Amniotic epithelial cell (primary cell): ENCODE measurements at places on chromosomes 1 and 21.

DNA sequence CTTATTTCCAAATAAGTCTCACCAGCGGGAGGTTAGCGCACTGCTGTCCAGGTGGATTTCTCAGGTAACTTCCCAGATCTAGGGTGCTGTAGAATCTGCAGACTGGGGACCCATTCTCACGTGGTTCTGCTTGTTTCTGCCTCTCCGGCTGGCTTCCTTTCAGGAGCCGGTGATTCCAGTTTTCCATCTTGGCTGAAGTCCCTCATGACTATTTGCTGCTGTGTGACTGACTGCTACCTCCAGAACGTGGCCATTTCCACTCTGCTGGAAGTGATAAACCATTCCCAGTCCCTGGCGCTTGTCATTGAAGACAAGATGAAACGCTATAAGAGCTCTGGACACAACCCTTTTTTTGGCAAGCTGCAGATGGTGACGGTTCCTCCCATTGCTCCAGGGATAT, 76.0 kb downstream of the DOP1B start:
- no peak for DNase-seq

- DNase-seq, result no peak
These were observed 4.8 kb downstream of the RUNX3 start for GRCh38 chr1:24925082-24925779.

GRCh38 chr1:10601342-10602070, 126.8 kb downstream of the PEX14 start:
- no peak for DNase-seq

GRCh38 chr1:231236208-231236591, 4.8 kb upstream of the GNPAT start:
- no peak for DNase-seq
